ENCODE measurements at places on chromosomes 11 and 22.
A peak's percentile ranks its signal among the peaks of the same experiment; 100 is the strongest.

DNA sequence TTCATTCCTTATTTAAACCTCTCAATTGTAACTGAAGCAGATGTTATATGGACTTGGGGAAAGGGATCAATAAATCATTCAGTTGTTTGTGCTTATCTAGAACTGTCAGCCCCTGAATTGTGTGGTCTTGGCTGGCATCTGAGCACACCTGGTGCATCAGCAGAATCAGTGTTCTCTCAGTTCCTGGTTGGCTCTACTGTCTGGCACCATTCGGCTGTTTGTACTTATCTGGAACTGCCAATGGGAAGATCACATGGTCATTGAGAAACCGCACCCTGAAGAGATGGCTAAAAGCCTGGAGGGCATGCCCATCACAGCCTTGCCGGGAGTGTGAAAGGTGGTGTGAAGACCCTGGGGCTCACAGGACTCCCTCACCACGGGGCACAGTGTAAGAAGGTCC, 37.1 kb upstream of the EHF start:
- no peak for DNase-seq

GRCh38 chr11:128726458-128727139, 32.7 kb downstream of the FLI1 start:
- no peak for DNase-seq

DNA sequence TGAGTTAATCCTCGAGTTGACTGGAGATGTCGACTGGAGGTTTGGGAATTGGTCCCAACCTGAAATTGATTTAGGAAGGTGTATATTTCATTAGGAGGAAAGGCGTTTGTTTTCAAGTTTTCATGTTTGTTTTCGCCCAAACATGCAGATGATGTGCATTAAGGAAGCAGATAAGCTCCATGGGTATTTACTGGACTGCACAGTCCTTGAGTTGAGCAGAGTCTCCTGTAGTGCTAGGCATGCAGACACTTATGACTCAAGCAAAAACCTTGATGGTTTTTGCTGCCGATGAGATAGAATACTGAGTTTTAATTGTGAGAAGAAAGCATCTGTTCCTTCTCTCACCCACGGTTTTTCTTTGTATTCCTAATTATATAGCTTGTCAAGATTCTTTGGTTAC, 27.9 kb downstream of the CABIN1 start:
- DNase-seq: no peak

- DNase-seq: no peak
Observed at GRCh38 chr11:96925862-96926261, 536.0 kb downstream of the JRKL start.

DNA sequence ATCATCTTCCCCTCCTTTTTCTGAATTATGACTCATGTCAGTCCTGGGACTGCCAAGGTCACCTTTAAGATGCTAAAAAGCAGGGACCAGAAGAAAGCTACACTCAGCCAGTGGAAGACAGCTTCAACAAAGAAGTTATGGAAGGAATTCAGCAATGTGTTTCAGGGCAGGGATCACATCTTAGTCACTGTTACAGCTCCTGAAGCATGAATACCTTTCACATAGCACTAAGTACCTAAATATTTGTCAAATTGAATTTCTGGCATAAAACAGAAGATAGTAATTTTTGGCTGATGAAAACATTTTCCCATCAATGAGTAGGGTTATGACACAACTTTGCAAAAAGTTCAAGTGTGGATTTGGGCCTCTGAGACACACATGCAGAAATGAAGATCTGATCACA, 5.2 kb downstream of the DDB1 start:
- no peak for DNase-seq

- DNase-seq: no peak
Observed at GRCh38 chr11:114152162-114152561, 92.7 kb downstream of the ZBTB16 start.

DNA sequence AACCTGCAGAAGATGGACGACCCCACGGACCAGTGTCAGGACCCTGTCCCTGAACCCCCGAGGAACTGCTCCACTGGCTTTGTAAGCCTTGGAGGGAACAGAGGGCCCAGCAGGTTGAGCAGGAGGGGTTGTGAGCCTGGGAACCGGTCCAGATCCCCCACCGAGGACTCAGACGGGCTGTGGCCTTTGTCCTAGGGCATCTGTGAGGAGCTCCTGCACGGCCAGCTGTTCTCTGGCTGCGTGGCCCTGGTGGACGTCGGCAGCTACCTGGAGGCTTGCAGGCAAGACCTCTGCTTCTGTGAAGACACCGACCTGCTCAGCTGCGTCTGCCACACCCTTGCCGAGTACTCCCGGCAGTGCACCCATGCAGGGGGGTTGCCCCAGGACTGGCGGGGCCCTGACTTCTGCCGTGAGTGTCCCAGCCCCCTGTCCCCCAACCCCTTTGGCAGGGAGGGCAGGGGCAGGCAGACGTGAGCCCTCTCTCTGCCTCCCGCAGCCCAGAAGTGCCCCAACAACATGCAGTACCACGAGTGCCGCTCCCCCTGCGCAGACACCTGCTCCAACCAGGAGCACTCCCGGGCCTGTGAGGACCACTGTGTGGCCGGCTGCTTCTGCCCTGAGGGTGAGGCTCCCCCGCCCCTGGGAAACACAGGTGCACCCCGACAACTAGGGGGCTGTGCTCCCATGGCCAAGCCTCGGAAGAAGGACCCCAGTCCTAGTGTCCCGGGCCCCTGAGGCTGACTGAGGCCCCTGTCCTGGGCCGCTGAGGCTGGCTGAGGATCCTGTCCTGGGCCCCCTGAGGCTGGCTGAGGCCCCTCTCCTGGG, 6.4 kb downstream of the MUC5AC start:
- DNase-seq: no peak

DNA sequence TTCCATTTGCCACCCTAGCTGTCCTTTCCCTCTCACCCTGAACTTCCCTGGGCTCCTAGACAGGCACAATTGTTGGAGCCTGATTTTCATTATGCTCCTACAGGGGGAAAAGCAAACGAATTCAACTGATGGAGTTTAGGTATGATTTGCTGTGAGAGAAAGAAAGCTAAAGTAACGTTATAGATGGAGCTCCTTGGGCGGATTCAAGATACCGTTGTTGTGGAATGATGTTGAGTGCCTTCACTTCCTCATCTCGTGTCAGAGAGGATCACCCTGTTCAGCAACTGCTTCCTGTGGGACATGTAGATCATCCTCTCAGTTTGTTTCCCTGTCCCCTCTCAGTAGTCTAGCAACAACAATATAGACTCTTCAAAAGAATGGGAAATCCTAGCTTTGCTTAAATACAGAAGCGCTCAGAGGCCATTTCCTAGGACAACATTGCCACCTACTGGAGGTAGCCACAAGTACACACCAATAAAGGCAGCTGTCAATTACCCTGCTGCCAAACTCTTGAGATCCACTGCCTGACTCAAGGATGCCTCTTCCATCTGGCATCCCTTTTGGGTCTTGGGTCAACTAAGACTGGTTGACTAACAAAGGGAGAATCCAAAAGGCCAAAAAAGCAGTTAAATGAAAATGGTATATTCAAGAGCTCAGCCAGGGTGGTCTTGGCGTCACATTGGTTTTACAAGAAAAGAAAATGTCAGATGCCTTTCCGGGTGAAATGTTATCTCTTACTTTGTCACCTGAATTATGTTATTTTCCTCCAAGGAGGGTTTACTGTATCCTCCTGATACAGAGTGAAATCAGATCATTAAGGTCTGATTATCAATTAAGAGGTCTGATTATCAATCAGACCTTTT, 13.5 kb upstream of the DTX4 start:
- peak; percentile 87 for DNase-seq

DNA sequence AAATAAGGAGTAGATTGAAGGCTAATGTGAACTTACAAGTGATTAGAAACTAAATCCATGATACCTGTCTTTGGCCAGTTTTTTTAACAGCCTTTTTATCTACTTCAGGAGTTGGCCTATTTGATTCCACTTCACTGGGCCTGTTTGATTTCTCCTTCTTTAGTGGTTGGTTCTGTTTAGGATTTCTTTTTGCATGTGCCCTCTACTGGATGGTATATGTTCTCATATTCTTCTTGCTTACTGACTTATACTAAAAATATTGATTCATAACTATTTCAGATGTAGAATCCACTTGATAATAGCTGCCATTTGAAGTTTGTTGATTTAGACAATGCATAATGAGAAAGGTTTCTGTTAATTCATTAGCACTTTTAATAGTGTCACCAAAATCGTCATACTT, 53.9 kb downstream of the USP47 start:
- no peak for DNase-seq

DNA sequence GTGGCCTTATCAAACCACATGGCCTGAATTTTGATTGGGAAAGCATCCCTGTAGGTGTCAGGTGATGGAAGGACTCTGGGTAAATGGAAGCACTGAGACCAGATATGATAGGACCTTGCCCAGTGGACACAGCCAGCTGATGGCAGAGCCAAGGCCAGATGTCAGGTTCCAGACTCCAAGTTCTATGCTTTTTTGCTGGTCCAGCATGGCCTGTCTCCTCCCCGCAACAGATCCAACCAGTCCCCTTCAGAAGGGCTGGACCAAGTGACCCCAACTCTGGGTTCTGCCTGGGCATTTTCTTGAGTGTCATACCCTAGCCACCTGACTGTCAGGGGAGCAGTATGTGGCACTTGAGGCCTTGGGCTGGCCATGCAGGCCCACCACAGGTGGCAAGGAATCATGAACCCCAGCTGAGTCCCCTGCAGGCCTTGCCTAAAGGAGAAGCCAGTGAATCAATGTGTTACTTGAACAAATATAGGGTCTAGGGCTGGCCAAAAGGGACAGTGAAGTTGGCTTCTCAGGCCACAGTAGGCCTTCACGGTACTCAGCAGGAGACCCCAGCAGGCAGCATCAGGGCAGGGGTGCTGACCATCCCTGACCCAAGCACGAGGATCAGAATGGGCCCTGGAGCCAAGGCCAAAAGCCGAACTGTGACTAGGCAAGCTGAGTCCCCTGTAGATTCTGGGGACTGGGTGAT, 27.1 kb downstream of the KCNQ1OT1 start:
- no peak for DNase-seq

- DNase-seq: no peak
Observed at GRCh38 chr11:9838229-9838628, 174.4 kb downstream of the SWAP70 start.

DNA sequence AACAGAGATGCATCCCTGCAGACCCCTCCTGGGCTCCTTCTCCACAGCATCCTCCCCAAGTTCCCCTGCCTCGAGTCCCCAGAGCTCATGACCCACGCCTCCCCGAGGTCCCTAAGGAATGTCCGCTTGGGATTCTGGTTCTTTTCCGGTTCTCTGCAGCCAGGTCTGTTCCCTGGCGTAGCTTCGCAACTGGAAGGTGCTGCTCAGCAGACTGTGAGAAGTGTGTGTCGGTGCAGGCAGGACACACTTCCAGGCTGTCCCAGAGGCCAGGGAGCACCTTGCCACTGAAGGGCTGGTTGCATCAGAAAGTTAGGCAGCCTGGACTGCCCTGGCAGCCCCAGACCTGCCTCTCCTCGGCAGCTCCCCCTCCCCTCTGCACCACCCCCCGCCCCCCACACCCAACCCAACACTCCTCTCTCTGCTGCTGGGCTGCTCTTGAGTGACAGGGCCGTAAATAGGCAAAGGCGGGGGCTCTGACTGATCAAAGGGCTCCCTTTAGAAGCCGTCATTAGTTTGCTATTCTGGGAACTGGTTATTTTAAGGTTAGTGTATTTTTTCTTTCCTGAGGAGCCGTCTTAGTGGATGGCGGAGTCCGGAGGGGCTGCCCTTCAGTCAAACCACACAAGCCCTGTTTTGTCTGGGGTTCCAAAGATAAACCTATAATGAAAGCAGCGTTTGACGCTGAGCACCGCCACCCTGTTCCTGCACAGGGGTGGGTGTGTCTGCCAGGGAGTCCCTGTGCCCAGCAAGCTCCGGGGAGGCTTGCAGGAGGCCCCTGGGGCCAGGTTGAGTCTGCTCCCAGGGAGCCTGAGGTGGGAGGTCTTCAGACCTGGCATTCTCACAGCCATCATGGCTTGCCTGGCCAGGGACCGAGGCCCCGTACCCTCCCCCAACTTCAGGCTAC, 88.6 kb upstream of the KCNQ1OT1 start:
- DNase-seq: peak; percentile 47

GRCh38 chr11:84905411-84905810, 721.7 kb downstream of the DLG2 start:
- DNase-seq: no peak

DNA sequence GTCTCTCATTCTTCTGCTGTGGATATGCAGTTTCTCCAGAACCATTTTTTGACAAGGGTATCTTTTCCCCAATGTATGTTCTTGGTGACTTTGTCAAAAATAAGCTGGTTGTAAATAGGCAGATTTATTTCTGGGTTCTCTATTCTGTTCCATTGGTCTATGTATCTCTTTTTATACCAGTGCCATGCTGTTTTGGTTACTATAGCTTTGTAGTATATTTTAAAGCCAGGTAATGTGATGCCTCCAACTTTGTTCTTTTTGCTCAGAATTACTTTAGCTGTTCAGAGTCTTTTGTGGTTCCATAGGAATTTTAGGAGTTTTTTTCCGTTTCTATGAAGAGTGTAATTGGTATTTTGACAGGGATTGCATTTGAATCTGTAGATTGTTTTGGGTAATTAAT, 12.4 kb downstream of the HORMAD2 start:
- no peak for DNase-seq

DNA sequence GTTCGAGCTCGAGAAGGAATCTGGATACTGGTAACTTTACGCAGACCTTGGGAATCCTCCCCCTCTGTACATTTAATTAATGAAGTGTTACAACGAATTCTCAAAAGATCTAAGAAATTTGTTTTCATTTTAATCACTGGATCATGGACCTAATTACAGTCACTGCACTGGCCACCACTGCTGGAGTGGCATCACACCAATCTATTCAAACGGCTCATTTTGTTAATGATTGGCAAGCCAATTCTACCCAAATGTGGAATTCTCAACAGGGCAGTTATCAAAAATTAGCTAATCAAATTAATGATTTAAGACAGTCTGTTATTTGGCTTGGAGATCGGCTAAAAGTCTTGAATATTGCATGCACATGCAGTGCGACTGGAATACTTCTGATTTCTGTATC, 30.1 kb upstream of the ALDH3B2 start:
- no peak for DNase-seq

GRCh38 chr22:41565403-41566054, 4.7 kb downstream of the CSDC2 start:
- no peak for DNase-seq

- DNase-seq: no peak
Observed at GRCh38 chr11:110735455-110736170, 23.4 kb upstream of the ARHGAP20 start.

DNA sequence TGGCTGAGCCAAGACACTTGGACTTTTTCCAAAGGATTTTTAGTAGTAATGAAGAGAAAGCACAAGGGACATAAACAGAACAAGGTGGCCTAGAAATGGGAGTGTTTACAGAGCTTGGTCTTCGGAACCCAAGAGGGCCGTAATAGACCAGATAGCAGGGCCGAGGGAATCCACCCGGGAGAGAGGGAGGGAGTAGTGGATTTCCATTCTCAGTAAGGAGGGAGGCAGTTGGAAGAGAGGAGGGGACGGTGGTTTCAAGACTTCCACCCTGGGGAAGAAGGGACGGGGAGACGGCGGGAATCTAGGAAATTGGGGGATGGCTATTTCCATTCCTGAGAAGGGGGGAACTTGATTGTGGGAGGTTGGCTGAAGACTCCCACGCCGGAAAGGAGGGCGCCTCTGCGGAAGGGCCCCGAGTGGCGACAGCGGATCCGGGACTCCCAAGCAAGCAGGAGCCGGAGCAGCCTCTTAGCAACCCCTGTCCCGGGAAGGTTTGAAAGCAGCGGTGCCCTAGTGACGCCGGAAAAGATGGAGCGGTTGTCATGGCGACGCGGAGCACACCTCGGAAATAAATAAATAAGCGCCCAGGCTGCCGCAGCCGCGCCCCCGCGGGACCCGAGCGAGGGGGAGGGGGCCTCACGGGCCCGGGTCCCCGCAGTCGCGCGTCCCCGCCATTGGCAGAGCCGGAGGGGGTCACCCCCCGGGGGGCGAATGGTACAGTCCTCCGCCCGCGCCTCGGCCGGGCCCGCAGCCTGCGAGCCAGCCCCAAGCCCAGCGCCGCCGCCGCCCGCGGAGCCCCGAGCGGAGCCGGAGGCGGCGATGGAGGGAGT, 31.6 kb downstream of the EIF3F start:
- DNase-seq: peak; percentile 93
